Neural crest cell (in vitro differentiated cells): ENCODE measurements at places on chromosomes 6 and 20. TPM values are rescaled to one million over a fixed set of nuclear protein-coding genes. Genes with fewer than 3 reads are reported as not detected.

GRCh38 chr20:22698259-22698842 lies 114.0 kb upstream of the FOXA2 start:
- no peaks in the 10 kb centered on the region for H3K36me3 ChIP-seq
- peaks cover 14% of the 10 kb centered on the region for H3K27me3 ChIP-seq
- H3K4me3 ChIP-seq = no peak overlapping the region
- DNase-seq = no peak
- no peaks in the 10 kb centered on the region for H3K4me1 ChIP-seq

DNA sequence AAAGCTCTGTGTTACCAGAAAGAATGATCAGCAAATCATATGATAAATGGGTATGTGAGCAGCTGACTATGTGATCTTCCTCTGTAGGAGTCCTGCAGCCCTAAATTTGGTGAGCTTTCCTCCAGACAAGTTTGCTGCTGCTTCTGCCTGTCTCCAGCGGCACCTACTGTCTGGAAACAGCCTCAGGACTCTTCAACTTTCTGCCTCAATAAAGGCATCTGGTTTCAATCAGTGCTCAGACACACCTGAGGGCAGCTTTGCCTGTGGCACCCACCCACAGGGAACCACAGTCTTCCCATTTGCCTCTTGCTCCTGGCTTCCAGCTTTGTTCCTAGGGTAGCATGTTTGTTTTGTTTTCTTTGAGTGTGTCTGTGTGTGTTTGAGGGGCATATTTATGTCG lies 727.9 kb upstream of the MAN1A1 start:
- no peak for DNase-seq
- no peak overlapping the region for H3K27ac ChIP-seq

DNA sequence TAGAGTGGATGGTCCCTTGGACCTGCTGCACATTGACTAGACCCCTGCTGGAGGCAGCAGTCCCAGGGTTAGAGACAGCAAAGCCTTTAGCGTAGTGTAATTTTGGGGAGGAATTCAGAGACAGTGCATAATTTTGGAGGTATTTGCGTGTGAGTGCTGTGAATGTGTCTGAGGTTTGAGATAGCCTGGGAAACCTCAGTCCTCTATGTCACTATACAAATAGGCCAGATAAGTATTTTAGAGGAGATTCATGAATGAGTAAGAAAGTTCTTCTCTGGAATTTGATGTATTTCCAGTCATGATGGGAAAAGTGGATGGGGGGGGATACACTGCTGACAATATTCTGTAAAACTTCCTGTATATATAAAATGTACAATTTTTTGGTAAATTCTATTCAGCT lies 25.8 kb upstream of the MTRF1L start:
- H3K36me3 ChIP-seq = no peaks in the 10 kb centered on the region
- no peak for DNase-seq
- no peaks in the 10 kb centered on the region for H3K27me3 ChIP-seq
- H3K4me3 ChIP-seq = no peak overlapping the region

DNA sequence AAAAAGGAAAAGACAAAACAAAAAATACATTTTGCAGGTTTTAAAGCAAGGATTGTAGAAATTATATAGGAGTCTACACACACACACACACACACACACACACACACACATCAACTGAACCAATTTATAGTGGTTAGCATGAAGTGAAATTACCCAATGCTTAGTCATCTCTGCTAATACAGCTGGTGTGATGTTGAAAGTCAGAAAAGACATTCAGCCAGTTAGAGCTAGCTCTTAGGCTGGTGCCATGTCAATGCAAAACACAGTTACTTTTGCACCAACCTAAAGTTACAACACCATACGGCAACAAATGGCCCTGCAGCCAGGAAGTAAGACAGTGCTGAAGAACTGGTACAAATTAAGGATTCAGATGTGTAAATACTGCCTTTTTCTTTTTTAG lies 15.2 kb downstream of the FAM210B start:
- H3K27ac ChIP-seq = no peak overlapping the region
- no peak for DNase-seq
- no peak overlapping the region for H3K4me3 ChIP-seq

- peaks cover 23% of the 10 kb centered on the region for H3K4me1 ChIP-seq
- peak overlapping the region; percentile 53 for H3K27ac ChIP-seq
- H3K36me3 ChIP-seq = no peaks in the 10 kb centered on the region
- DNase-seq = no peak
- H3K27me3 ChIP-seq = peaks cover 10% of the 10 kb centered on the region
- no peak overlapping the region for H3K4me3 ChIP-seq
Measured at GRCh38 chr20:34978092-34978744, 22.6 kb downstream of the MYH7B start.

GRCh38 chr6:80158478-80158989 lies 52.1 kb downstream of the BCKDHB start:
- DNase-seq = no peak
- no peaks in the 10 kb centered on the region for H3K27me3 ChIP-seq
- H3K4me1 ChIP-seq = no peaks in the 10 kb centered on the region
- no peak overlapping the region for H3K4me3 ChIP-seq
- H3K27ac ChIP-seq = no peak overlapping the region
- peaks cover 2% of the 10 kb centered on the region for H3K36me3 ChIP-seq

DNA sequence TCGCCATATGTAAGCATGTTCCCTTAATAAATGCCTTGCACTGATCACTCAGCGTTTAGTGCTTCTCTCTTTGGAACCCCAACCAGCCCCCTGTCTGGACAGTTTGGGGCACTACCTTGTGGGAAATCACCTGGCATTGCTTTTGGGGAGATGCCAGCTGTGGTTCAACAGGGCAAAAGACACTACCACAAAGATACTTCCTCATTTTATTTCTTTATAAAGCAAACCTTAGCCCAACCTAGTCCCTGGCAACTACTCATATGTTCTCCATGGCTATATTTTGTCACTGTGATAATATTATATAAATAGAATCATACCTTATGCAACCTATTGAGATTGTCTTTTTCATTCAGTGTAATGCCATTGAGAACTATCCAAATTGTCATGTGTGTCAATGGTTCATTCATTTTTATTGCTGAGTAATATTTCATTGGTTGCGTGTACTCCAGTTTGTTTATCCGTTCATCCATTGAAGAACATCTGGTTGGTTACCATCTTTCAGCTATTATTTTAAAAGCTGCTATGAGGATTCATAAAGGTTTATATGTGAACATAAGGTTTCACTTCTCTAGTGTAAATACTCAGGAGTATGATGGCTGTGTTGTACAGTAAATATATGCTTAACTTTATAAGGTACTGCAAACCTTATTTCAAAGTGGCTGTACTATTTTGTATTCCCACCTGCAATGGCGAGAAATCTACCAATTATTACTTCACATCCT lies 114.8 kb downstream of the MOXD1 start:
- H3K4me1 ChIP-seq = peaks cover 4% of the 10 kb centered on the region
- no peak overlapping the region for H3K4me3 ChIP-seq
- no peak overlapping the region for H3K27ac ChIP-seq

- H3K27me3 ChIP-seq = no peaks in the 10 kb centered on the region
- H3K36me3 ChIP-seq = no peaks in the 10 kb centered on the region
- DNase-seq = no peak
- H3K4me3 ChIP-seq = no peak overlapping the region
Measured at GRCh38 chr20:49395183-49395582, 87.3 kb downstream of the KCNB1 start.

DNA sequence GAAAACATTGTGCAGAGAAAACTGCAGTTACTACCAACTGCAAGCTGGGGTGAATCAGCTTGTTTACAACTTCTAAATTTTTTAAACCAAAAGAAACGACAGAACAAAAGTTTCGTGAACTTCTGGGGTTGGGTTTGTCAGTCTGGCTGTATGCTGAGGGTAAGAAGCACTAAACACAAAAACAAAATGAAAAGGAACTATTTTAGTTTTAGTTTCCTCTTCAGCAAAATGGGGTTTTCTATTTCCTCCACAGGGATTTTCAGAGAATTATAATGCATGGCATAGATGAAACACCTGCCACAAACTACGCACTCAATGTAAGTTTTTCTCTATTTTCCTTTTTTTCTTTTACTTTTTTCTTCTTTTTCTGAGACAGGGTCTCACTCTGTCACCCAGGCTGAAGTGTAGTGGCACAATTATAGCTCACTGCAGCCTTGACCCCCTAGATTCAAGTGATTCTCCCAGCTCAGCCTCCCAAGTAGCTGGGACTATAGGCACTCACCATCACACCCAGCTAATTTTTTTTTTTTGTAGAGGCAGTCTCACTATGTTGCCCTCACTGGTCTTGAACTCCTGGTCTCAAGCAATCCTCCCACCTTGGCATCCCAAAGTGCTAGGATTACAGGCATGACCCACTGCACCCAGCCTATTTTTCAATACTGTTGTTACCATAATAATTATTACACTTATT lies 40.6 kb downstream of the CGA start:
- DNase-seq = no peak
- H3K4me3 ChIP-seq = no peak overlapping the region
- peaks cover 15% of the 10 kb centered on the region for H3K27me3 ChIP-seq
- H3K4me1 ChIP-seq = no peaks in the 10 kb centered on the region
- H3K27ac ChIP-seq = no peak overlapping the region

GRCh38 chr6:136599329-136600011 lies 49.2 kb upstream of the MAP7 start:
- no peaks in the 10 kb centered on the region for H3K27me3 ChIP-seq
- no peak for DNase-seq
- H3K4me3 ChIP-seq = no peak overlapping the region
- no peak overlapping the region for H3K27ac ChIP-seq
- H3K36me3 ChIP-seq = no peaks in the 10 kb centered on the region

- peaks cover 2% of the 10 kb centered on the region for H3K36me3 ChIP-seq
- H3K4me1 ChIP-seq = peaks cover 25% of the 10 kb centered on the region
- H3K4me3 ChIP-seq = peak overlapping the region; percentile 68
Measured at GRCh38 chr20:33653900-33654596, 8.1 kb upstream of the C20orf144 start.

GRCh38 chr6:146594495-146594894 lies 4.3 kb upstream of the ADGB start:
- no peaks in the 10 kb centered on the region for H3K36me3 ChIP-seq
- H3K27me3 ChIP-seq = no peaks in the 10 kb centered on the region
- no peak overlapping the region for H3K27ac ChIP-seq
- no peak for DNase-seq

DNA sequence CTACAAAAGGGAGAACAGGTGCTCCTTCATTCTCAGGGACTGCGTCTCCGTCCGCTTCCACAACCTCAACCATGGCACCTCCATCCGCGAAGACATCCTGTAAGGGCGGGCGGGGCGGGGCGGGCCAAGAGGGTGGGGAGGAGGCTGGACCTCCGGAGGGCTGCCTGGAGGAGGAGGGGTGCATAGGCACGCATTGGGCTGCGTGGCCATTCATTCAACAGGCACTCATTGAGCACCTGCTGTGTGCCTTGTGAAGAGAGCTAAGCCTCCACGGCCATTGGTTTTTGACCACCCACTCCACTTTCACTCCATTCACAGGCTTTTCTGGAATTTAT lies 435 bp downstream of the ZSWIM3 start:
- H3K36me3 ChIP-seq = no peaks in the 10 kb centered on the region
- peak overlapping the region; percentile 70 for H3K27ac ChIP-seq
- no peak for DNase-seq
- H3K27me3 ChIP-seq = no peaks in the 10 kb centered on the region

- H3K4me3 ChIP-seq = peak overlapping the region; percentile 62
- peak; percentile 33 for DNase-seq
- H3K27ac ChIP-seq = peak overlapping the region; percentile 21
- H3K4me1 ChIP-seq = peaks cover 41% of the 10 kb centered on the region
- peaks cover 60% of the 10 kb centered on the region for H3K27me3 ChIP-seq
Measured at GRCh38 chr6:125357515-125358256, 55.9 kb upstream of the HDDC2 start.

DNA sequence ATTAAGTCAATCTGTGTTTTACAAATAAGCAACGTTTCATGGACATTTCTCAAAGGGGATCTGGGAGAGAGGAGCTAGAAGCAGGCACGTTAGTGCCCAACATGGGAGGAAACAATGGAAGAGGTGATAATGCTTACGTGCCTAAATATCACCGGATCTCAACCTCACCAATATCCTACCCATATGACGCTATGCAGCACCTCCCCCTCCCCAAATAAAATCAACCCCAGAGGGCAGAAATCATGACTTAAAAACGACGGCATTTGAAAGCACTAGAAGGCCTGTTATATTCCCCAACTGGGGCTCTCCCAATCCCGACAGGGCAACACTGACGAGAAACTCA lies 425 bp downstream of the HBS1L start:
- H3K36me3 ChIP-seq = no peaks in the 10 kb centered on the region
- no peak for DNase-seq
- H3K27ac ChIP-seq = peak overlapping the region; percentile 98
- peaks cover 2% of the 10 kb centered on the region for H3K27me3 ChIP-seq

- peak overlapping the region; percentile 27 for H3K27ac ChIP-seq
- no peak for DNase-seq
- H3K27me3 ChIP-seq = peaks cover 6% of the 10 kb centered on the region
- H3K36me3 ChIP-seq = peaks cover 2% of the 10 kb centered on the region
- H3K4me3 ChIP-seq = peak overlapping the region; percentile 94
- peaks cover 34% of the 10 kb centered on the region for H3K4me1 ChIP-seq
Measured at GRCh38 chr6:41939848-41940758, 1.5 kb downstream of the CCND3 start.

GRCh38 chr6:100833972-100834574 lies 47.1 kb downstream of the ASCC3 start:
- no peak overlapping the region for H3K27ac ChIP-seq
- no peak for DNase-seq
- no peaks in the 10 kb centered on the region for H3K4me1 ChIP-seq
- H3K4me3 ChIP-seq = no peak overlapping the region

DNA sequence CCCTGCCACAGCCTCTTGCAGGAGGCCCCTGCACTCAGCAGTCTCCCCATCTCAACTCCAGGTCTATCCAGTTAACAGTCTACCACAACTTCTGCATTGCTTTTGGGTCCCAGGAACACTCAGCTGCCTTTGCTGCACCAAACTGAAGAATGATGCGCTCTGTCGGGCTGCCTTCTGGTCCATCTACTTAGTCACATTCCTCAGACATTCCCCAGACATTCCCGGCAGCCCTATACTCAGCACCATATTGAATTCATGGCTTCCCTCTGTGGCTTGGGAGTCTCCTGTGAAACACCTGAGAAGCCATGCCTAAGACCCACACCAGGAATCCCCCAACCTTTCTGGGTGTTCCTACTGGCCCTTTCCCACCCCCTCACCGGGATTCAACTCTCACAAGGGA lies 99.6 kb upstream of the COL21A1 start:
- no peaks in the 10 kb centered on the region for H3K27me3 ChIP-seq
- H3K27ac ChIP-seq = no peak overlapping the region
- no peaks in the 10 kb centered on the region for H3K36me3 ChIP-seq
- no peak for DNase-seq
- H3K4me1 ChIP-seq = peaks cover 11% of the 10 kb centered on the region
- H3K4me3 ChIP-seq = no peak overlapping the region

- no peaks in the 10 kb centered on the region for H3K36me3 ChIP-seq
- H3K27ac ChIP-seq = no peak overlapping the region
- H3K4me1 ChIP-seq = no peaks in the 10 kb centered on the region
- peaks cover 39% of the 10 kb centered on the region for H3K27me3 ChIP-seq
- DNase-seq = no peak
- H3K4me3 ChIP-seq = no peak overlapping the region
Measured at GRCh38 chr6:159853754-159854153, 37.0 kb upstream of the MAS1 start.

HLA-DQB2 gene
- total RNA-seq = not detected in 2 replicates

SALL4 gene
- total RNA-seq = 90.7 and 91.1 TPM in 2 replicates

PPIL6 gene
- 2.2 and 3.3 TPM in 2 replicates for total RNA-seq

EIF6 gene
- 112 and 116 TPM in 2 replicates for total RNA-seq

LST1 gene
- total RNA-seq = not detected in 2 replicates

TDRD6 gene
- 0.05 and 0.16 TPM in 2 replicates for total RNA-seq

ISM1 gene
- 0.33 and 0.34 TPM in 2 replicates for total RNA-seq

CLDN20 gene
- total RNA-seq = not detected in 2 replicates
